ENCODE measurements at places on chromosomes 7 and 10. TPM values are rescaled to one million over a fixed set of nuclear protein-coding genes. Genes with fewer than 3 reads are reported as not detected.
A peak's percentile ranks its signal among the peaks of the same experiment; 100 is the strongest.

DNA sequence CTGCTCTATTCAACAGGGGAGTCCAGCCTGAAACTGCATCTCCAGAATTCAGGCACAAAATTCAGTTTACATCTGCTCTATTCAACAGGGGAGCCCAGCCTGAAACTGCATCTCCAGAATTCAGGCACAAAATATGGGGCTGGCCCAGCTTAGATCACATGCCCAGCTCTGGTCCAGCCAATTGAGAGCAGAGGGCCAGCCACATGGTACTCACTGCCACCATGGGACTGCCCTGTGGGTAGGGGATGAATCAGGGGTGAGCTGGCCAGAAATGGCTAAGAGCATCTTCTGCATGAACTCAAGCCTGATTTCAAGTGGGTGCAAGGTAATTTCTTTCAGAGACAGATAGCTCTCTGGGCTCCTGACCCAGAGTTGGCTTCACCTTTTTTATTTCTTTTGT lies 156.6 kb upstream of the LYZL2 start:
- DNase-seq = no peak

GRCh38 chr10:99812177-99812576 lies 29.7 kb downstream of the ABCC2 start:
- DNase-seq = no peak

ZNF33A gene
- 18.0 TPM for total RNA-seq

- DNase-seq = no peak
These were observed 144.1 kb downstream of the TCF7L2 start for GRCh38 chr10:113094114-113094486.

DNA sequence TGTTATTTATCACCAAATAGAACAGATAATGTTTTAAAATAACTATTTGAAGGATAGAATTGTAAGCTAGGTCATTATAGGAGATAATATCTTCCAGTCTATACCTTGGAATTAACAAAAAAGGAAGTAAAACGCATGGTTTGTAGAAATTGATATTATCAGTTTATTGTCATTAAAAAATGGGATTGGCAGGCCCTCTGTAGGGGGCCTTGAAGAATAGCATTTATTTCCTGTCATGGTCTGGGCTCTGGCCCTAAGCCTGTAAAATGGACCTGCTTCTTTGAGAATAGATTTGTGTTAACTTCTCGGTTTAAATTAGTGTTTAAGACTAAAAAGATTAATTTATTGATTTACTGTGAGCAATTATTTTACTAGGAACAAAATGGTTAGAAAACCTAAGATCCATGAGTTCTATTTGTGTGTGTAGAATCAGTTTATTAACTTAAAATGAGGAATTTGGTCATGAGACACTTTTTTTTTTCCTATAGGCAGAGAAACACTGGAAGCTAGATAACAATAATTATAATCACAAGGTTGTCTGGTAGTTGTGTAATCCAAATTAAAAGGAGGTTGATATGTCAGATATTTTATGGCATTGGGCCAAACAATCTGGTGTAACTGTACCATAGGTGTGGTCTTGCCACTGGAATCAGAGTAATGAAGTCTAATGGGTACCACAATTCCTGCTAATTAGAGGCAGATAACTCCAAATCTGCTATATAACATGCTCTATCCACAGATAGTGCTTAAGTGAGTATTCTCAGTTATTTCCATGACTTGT lies 197.4 kb upstream of the FOXP2 start:
- DNase-seq = peak; percentile 2

DNA sequence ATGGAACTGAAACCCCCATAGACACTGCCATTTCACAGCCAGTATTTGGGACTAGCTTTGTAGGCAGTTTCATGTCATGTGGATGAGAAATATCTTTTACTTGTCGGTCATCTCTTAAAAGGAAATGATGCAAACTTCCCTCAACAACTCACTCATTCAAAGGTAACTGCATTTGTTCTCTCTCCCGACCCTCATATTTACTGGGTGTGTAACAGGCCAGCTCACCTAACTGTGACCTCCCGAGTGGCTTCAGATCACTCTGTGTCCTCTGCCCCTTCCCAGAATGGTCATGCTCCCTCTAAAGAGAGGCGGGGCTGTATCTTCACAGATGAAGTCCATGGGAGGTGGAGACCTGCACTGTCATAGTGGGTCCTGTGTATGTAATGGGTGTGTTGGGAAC lies 14.7 kb downstream of the LRRC18 start:
- DNase-seq = no peak

GARS1 gene
- total RNA-seq = 216 TPM

DNA sequence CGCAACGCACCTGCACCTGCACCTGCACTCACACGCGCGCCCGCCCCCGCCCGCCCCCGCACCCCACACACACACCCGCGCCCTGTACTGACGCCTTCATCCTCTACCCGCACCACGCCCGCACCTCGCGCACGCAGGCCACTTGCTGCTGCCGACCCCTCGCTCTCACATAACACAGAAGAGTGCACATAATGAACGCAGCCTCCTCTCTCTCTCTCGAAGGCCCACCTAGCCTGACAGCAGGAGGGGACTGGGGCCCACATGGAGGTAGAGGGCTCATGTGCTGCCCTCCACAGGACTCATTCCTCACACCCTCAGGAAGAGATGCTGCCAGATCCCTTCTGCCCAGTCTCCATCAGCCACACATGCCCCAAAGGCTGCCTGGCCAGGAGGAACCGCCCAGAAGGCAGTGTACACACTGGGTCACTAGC lies 432 bp upstream of the CAMK2B start:
- peak; percentile 81 for DNase-seq

DNA sequence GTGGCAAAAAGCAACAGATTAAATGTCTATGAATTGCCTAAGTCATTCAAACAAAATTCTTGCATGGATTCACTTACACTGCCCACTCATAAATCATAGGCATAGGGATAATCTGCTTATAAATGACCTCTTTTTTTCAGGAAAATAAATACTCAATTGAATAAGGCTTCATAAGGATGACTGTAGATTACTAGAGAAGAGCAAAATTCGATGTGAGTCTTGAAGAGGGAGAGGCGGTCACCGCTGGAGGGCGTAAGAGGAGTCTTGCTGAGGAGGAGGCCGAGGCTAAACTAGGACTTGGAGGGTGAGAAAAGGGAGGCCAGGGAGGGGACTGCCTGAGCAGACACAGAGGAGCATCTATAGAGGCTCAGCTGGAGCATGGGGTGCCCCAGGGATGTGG lies 135.4 kb upstream of the RSU1 start:
- no peak for DNase-seq

DNA sequence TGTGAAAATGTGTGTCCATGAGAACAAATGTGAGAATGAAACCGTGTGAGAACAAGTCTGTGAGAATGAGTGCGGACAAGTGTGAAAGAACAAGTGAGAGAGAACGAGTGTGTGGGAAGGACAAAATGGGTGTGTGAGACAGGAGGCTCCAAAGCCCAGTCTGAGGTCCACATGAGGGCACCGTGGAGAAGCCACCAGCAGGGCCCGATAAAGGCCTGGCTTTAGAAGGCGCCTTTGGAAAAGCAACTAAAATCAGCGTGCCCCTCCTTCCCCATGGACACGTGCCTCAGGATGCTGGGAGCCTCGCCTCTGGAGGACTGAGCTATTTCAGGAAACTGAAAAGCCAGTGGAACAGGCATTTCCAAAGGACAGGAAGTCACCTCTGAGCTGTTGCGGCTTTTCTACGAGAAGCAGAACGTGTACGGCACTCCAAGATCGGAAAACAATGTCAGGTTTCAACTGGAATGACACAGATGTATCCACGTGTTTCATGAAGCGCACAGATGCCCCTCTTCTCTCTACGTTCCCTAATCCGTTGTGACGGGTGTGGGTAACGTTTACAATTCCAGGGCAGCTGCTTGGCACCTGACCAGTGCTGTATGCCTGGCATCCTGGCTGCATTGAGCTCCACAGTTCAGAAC lies 46.4 kb downstream of the ESYT2 start:
- no peak for DNase-seq

DNA sequence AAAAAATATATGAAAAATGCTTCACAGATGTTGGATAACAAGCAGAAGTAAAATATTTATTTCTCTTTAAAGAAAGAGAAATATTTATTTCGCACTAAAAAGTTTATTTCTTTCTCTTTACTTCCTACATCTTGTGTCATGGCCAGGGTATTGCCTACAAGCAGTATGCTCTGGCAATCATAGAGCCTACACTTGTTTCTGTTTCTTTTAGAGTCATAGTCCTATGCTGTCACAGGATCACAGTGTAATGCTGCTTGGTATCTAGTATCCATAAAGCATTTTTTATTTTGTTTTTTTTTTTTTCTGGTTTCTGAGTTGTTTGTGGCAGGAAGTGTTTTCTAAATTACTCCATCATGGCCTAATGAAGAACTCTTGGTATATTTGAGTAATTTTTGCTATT lies 116.0 kb downstream of the ATRNL1 start:
- no peak for DNase-seq

DNA sequence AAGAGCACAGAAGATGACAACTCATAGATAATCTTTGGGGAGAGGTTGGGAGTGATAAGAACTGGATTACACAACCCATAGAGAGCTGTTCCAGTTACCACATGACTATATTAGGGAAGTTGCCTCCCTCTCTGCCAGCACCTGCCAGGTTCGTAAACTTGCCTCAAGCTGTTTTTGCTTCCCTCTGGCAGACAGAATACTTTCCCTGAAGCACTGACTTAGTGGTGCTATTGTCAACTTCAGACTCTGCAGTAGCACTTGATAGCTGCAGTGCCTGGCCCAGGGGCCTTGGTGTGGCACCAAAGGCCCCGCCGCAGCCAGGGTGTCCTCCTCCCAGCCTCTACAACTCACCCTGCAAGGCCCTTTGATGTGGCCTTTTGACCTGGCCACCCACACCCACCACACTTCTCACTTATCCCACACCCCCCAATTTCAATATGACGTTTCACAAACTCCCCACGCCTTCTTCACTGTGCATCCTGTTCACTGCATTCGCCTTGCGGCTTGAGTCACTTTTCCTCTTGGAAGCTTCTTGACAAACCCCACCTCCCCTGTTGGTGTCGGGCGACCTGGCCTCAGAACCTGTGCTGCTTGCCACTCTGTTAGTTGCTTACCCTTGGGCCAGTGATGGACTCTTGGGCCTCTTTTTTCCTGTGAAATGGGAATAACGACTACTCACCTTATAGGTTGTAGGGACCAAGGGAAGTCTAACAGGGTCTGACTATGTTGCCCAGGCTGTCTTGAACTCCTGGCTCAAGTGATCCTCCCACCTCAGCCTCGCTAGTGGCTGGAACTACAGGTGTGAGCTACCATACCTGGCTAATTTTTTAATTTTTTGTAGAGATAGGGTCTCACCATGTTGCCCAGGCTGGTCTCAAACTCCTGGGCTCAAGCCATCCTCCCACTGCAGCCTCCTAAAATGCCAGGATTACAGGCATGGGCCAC lies 50.2 kb upstream of the PODXL start:
- DNase-seq = no peak

GRCh38 chr7:155457544-155458110 lies 302 bp upstream of the EN2 start:
- peak; percentile 86 for DNase-seq

DNA sequence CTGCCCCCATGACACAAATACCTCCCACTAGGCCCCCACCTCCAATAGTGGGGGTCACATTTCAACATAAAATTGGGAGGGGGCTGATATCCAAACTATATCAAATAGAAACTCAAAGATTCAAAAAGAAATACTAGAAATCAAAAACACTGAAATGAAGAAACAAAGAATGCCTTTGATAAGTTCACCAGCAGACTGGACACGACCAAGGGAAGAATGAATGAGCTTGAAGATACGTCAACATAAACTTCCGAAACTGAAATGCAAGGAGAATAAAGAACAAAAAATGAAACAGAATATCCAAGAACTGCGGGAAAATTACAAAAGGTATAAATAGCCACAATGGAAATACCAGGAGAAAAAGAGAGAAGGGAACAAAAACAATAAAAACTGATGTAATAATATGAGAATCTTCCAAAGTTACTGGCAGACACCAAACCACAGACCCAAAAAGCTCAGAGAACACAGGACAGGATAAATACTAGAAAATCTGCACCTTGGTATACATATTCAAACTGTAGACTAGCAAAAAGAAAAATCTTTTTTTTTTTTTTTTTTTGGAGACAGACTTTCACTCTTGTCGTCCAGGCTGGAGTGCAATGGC lies 49.5 kb downstream of the BRI3 start:
- DNase-seq = no peak

GNG11 gene
- 1.9 TPM for total RNA-seq

DNA sequence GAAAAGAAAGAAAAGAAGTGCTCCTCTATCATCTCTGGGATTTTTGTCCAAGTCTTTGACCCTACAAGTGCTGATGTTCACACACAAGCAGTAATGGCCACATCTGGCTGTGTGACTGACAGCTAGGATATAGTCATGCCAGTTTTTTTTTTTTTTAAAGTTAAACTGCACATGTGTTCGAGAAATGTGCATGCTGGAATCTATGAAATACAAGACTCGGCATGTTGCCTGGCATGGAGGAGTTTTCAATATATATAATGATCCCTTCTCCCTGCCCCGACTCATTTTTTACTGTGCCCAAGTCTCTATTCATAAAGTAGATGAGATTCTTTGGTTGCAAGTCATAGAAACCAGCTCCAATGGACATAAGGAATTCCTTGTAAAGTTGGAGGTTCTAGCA lies 60.4 kb upstream of the FGFR2 start:
- DNase-seq = no peak

GRCh38 chr10:44776181-44776580 lies 135.0 kb upstream of the TMEM72 start:
- no peak for DNase-seq

DNA sequence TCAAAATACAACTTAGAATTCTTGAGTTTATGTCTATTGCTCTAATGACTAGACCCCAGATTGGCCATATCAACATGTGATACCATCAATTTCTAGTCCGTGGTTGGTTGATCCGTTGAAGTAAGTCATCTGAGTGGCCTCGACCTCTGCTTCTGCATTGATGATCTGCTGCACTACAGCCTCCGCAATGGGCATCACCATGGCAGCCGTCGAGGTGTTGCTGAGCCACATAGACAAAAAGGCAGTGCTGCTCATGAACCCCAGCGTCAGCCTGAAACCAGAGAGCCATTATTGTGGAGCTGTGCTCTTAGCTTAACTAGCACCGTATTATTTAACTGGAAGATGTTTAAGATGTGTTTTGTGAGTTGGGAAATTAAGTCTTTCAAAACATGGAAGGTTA lies 30.7 kb downstream of the SLC13A1 start:
- no peak for DNase-seq

- no peak for DNase-seq
These were observed 34.0 kb downstream of the DLD start for GRCh38 chr7:107924841-107925504.
